ENCODE measurements at places on chromosomes 16 and 17. TPM values are rescaled to one million over a fixed set of nuclear protein-coding genes. Genes with fewer than 3 reads are reported as not detected.

Gene ACSM2A
- not detected for total RNA-seq

Gene DPEP3
- not detected for total RNA-seq

Gene APOH
- total RNA-seq: 0.34 TPM

Gene KCNG4
- not detected for total RNA-seq

Gene KCNH6
- total RNA-seq: not detected

Gene KCNJ12
- total RNA-seq: 12.0 TPM

Gene SYNGR2
- 73.4 TPM for total RNA-seq

Gene MIEN1
- total RNA-seq: 55.3 TPM

Gene MYBBP1A
- 34.9 TPM for total RNA-seq

Gene CA10
- not detected for total RNA-seq

Gene LGALS9
- 49.3 TPM for total RNA-seq

Gene TSNAXIP1
- total RNA-seq: 0.55 TPM

Gene SBK1
- total RNA-seq: 1.3 TPM

Gene IL17C
- total RNA-seq: not detected

Gene MYO15A
- total RNA-seq: 1.1 TPM

Gene TMIGD1
- total RNA-seq: not detected

Gene EPN3
- 7.0 TPM for total RNA-seq

Gene SUPT6H
- total RNA-seq: 47.2 TPM

Gene NME3
- 43.4 TPM for total RNA-seq

DNA sequence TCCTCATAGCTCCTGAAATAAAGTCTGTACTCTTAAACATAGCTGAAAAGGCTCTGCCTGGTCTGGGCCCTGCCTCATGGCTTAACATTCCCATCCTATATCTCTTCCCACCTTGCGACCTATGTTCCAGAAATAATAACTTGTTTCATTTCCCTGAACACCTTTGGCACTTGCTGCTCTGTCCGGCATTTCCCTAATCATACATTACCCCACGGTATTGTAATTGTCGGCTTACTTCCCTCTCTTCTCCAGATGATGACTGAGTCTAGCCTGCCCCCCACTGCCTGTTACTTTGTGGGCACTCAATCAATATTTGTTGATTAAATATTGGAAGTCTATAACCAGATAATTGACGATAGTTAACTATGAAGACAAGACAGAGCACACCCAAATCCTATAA, 23.3 kb upstream of the SUPT4H1 start:
- no peak for DNase-seq

GRCh38 chr16:89586853-89587252, 11.3 kb downstream of the CPNE7 start:
- DNase-seq: peak; percentile 48

GRCh38 chr17:73600103-73600871, 44.0 kb downstream of the SDK2 start:
- no peak for DNase-seq

DNA sequence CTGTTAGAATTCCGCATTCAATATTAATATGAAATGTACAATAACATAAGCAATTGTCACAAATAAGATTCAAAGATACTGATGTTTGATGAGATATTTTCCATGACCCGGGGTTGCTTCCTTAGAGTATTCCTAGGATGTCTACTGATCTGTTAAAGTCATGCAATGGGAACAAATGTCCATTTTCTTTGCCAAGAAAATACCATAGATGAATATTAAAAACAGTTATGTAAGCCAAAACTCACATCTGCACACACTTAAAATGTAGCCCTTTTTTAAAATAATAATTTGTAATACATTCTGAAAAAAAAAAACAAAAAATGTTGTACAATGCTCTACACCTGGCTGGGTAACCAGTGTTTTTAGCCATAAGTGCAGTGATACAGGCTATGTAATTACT, 259.4 kb upstream of the AXIN2 start:
- DNase-seq: no peak

GRCh38 chr16:24700549-24701392, 28.7 kb upstream of the TNRC6A start:
- peak; percentile 75 for DNase-seq

DNA sequence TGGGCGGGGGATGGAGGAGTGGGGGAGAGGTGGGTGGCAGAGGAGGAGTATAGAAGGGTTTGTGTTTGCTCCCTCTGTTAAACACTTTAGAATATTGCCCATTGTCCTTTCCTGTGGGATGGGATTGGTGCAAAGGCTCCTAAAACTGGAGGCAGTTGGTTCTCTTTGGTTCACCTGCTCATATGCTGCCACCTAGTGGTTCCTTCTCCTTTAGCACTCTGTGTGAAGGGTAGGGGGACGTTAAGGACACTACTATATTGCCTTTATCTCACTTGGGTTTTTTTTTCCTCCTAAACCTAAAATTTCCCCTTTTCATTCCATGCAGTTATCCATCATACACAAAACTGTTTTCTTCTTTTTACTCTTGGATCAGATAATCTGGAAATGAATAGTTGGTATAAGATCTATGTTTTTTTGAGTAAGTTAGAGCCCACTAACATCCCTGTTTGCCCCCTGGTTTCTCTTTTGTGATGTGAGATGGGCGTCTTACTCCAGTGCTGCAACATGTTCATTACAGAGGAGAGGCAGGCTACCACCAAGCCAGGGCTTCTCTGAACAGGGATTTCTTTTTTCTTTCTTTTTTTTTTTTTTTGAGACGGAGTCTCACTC, 23.8 kb downstream of the SNX11 start:
- DNase-seq: peak; percentile 32

- no peak for DNase-seq
These were observed 163.8 kb downstream of the RPTOR start for GRCh38 chr17:80708480-80708879.

GRCh38 chr16:2022723-2023091, 3.1 kb downstream of the NPW start:
- no peak for DNase-seq

DNA sequence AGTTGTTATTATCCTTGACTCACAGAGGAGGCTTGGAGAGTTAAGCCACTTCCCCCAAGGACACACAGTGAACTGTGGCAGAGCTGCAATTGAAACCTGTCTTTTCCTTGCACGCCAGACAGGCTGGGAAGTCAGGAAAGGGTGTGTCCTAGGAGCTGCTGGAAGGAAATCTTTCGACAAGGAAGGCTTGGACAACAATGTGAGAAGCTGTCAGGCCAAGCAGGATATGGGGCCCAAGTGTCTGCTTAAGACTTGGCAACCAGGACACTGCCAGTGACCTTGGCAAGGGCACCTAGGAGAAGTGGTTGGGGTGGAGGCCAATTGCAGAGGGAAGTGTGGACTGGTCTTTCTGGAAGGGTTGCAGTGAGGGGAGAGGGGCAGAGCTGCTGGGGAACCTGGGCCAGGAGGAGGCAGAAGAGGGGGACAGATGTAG, 2.1 kb upstream of the CAMKK1 start:
- peak; percentile 63 for DNase-seq

DNA sequence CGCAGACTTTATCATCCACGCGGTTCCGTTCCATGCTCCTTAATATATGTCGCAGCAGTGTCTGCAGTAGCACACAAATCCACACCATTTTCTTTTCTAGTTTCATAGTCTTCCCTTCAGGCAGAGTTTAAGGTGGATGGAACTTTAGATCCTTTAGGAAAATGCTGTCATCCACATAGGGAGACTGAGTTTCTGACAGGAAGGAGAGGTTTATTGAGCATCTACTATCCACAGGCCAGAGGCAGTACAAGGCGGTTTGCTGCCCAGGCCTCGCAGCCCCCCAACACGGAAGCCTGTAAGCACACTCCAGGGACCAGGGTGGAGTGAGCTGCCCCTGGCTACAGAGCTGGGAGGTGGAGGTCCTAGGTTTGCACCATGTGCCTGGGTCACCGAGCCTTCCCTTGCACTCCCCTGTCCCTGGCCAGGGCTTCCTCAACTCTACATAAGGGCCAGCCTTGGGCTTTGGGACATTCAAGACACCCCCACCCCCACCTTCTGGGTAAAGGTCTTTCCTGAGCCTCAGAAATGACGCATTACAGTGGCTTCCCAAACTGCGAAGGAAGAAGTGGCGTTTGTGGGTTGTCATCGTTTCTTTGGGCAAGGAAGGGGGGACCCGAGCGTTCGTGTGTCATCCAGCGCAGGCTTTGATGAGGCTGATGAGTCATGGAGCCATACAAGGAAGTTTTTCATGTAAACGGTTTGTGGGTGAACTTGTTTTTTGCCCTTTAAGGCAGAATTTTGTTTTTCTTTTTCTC, 146.5 kb upstream of the PLCG2 start:
- DNase-seq: no peak

- DNase-seq: no peak
These were observed 1.3 kb downstream of the GSPT1 start for GRCh38 chr16:11914210-11915113.

- no peak for DNase-seq
These were observed 9.7 kb downstream of the ZNHIT3 start for GRCh38 chr17:36496018-36496789.

DNA sequence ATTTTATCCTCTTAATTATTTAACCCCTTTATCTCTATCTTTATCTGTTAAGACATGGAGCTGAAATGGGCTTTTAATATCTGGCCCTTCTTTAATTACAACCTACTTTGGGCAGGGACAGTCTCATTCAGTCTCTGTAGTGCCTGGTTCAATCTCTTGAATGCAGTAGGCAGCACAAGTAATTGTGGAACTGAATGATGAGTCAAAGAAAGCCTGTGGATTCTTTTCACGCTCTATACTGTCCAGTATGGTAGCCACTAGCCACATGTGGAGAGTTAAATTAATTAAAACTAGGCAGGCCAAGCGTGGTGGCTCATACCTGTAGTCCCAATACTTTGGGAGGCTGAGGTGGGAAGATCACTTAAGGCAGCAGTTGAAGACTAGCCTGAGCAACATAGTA, 9.3 kb downstream of the BPTF start:
- no peak for DNase-seq

DNA sequence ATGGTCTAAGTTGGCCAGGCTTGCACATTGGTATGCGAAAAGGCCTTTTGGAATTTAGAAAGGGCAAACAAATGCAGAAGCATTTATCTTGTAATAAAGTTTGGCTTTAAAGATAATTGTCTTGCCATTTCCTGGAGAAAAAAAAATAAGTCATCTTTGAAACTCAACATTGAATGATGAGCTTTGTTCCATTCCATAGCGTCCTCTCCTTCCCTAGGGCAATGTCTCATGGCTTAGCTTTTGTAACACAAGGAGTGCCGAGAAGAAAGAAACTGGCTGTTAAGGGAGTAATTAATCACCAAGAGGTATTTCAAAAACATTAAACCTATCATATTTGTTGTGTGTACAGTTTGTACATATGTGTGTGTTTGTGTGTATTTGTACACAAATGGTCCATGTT, 372.3 kb downstream of the NPIPA8 start:
- no peak for DNase-seq

GRCh38 chr16:89565506-89566372, 5.3 kb downstream of the RPL13 start:
- DNase-seq: peak; percentile 57

DNA sequence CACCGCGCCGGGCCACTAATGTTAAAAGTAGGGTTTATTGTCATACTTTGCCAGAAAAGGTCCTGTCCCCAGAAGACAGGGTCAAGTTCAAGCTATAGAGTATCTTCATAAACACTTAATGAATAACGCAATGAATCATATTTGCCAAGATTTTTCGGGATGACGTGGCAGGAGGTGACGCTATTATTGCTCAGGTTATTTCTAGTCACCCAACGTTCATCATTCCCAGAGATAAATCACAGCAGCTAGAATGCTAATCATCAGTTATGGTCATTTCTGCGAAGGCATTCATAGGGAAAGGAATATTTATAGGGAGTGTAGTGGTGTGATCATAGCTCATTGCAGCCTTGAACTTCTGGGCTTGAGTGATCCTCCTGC, 2.0 kb downstream of the TMC5 start:
- DNase-seq: no peak

DNA sequence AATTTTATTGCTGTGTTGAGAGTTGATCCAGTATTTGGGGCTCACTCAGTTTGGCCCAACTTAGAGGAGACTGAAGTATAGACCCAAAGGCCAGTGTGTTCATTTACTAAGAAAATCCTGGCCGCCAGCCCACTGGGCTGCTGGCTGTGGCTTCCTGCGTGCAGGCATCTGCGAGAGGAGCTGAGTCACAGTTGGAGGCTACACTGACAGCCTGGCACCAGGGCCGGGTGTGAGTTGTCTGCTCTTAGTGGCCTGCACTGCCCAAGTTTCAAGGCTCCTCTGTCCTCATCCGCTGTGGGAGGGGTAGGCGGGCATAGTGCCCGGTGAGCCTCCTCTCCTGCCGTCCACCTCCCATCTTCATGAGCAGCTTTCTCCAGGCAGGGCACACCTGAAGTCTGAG, 54.2 kb downstream of the PLD6 start:
- peak; percentile 92 for DNase-seq
